Right forelimb (tissue), 1 donor: ENCODE measurements at places on chromosomes 5 and 9.

GRCh38 chr5:78376315-78376714 lies 15.9 kb downstream of the SCAMP1 start:
- no peak for DNase-seq

DNA sequence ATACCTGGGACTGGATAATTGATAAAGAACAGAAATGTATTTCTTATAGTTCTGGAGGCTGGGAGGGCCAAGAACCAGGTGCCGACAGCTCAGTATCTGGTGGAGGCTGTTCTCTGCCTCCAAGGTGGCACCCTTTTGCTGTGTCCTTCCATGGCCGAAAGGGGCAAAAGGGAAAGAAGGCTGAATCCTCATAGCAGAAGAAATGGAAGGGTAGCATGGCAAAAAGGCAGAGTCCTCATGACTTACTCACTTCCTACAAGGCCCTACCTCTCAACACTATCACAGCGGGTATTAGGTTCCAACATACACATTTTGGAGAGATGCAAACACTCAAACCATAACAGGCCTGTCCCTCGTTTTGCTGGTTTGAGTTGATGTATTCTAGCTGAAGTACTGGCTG lies 25.1 kb upstream of the MED10 start:
- DNase-seq, result no peak

GRCh38 chr5:117204926-117205869 lies 630.6 kb upstream of the SEMA6A start:
- no peak for DNase-seq

GRCh38 chr5:68843624-68844364 lies 250.0 kb upstream of the SLC30A5 start:
- DNase-seq, result no peak

- no peak for DNase-seq
Observed at GRCh38 chr5:60437308-60437707, 262.7 kb downstream of the DEPDC1B start.

GRCh38 chr9:70054521-70054920 lies 10.9 kb downstream of the MAMDC2 start:
- DNase-seq, result no peak

DNA sequence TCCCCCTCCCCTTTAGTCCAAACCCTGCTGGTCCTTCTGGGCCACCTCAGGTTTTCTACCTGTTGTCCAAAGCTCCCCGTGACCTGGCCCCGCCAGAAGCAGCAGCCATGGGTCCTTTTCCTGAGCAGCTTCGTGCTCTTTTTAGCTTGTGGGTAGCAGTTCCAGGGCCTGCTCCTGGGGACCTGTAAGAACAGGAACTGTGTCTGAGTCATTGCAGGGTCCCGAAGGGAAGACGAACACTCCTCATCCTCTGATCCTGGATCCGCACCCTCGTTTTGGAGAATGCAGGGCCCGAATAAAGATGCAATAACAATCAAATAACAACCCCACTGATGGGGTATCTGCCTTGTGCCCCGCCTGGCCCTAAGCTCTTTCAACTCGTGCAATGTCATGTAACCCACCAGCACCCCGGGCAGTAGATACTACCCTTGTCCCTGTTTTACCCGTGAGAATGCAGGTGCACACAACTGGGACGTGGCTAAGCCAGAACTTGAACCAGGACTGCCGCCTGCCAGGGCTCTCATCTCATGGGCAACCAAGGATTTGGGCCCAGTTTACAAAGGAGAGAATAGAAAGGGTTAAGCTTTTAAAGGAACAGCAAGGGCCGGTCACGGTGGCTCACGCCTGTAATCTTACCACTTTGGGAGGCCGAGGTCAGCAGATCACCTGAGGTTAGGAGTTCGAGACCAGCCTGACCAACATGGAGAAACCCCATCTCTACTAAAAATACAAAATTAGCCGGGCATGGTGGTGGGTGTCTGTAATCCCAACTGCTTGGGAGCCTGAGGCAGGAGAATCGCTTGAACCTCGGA lies 33.2 kb downstream of the NEK6 start:
- DNase-seq, result no peak

- DNase-seq, result no peak
Observed at GRCh38 chr5:67361932-67362729, 165.5 kb upstream of the CD180 start.

DNA sequence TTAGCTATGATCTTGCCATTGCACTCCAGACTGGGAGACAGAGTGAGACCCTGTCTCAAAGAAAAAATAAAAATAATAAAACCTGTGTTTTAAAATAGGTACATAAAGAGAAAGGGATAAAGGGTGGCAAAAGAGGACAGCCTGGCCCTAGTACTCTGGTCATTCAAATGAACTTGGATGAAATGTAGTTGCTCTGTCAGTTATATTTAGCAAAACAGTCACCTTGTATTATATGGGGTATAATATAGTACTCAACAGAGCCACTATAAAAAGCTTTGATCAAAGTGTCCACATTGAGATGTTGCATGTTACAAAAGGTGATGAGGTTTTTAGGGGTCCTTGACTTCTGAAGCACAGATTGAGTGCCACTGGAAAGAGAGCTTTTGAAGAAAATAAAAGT lies 61.1 kb upstream of the EQTN start:
- DNase-seq, result no peak

DNA sequence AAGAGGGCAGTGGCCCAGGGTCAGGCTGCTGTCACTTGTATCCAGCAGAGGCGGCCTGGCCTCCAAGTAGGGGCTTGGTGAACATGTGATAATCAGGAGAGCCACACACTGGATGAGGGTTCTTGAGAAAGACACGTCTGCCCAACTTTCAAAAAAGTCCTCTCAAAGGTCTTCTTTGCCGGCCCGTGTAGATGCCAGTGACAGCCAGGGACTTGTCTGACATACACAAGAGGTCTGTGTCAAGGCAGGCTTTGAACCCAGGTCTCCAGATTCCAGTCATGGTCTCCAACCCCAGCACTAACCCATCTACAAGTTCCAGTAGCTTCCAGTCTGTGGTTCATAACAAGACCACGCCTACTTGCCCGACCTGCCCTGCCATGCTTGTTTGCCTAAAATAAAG lies 7.9 kb upstream of the AMBP start:
- DNase-seq, result no peak

DNA sequence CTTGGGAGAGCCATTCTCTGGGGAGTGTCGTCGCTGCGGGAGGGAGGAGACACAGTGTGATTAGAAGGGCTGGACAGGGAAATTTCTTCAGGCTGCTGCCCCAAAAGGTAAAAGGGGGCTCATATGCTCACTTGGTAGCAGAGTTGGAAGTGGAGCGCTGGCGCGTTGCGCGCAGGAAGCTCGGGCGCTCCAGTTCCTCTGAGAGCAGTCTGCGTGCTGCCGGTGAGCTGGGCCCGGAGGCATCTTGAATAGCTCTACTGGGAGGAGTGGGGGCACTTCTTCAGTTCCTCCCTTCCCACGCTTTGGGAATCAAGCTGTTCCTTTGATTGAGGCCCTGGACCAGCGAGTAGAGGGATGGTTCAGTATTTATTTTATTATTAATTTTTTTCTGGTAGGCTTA lies 2.7 kb downstream of the RXFP3 start:
- no peak for DNase-seq

- no peak for DNase-seq
Observed at GRCh38 chr9:125626187-125626586, 80.8 kb downstream of the MAPKAP1 start.

- DNase-seq, result no peak
Observed at GRCh38 chr5:131328536-131329285, 64.9 kb downstream of the CDC42SE2 start.

DNA sequence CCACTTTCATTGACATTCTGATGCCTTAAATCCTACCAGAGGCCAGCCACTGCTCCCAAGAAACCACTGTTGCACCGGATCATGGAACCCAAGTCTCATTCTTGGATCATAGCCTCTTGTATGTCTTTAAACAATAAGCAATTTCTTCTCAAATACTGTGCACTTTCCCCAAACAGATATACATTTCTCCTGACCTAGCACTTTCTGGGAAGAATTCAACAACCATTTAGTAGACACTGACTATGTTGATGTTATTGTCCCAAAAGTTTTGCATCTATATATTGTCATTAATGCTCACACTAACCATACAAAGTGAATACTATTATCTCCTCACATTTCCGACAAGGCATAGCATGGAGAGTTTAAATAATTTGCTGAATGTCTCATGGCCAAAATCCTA lies 123.3 kb downstream of the GNAQ start:
- no peak for DNase-seq

DNA sequence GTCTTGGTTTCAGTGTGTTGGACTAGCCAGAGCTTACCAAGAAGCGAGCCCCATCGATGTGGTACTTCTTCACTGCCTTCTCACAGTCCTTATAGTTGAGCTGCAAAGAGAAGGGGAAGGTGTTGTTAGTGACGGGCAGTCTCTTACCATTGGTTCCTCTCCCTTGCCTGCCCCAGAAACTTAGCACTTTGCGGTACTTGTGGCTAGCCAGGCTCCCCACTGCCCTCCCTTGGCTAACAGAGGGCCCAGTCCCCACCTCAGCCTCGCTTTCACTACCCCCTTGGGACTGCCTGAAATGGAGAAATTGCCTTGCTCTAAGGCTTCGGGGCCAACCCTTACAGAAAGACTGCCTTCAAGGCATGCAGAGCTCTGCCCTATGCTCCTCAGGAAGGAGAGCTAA lies 4.3 kb downstream of the LCP2 start:
- DNase-seq, result no peak

GRCh38 chr5:169764018-169764378 lies 126.9 kb downstream of the DOCK2 start:
- no peak for DNase-seq

DNA sequence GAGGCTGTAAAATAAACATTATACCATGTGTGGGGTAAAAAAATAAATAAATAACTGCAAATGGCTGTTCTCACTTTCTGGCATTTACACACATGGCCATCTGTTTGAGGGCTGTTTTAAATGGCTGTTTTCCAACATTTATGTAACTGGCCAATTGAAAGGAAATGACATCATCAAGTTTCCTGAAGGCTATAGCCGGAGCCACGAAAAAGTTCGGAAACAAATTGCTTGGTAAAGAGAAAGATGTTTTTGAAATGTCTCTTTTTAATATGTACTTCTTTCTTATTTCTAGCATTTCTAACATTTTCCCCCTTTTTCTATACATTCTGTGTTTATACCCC lies 95.4 kb upstream of the DAB2 start:
- DNase-seq, result no peak

DNA sequence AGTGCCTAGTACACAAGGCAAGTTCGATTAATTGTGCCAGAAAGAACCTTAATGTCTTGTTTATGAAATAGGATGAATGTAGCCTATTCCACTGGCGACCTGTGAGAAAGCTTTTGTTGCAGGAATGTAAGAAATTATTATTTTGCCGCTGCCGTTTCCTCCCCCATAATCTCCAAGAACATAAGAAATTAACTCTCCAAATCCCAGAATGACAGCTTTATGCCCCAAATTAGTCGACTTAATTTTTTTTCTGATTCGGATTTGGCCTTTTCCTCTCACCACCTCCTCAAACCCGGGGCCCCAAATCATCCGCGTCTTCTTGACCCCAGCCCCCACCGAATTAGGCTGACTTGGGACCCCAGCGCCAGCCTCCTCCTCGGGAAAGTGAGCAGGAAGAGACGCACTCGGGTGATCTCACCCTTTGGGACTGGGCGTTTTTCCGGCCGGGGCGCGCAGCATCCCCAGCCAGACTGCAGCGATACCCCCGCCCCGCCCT lies 682 bp upstream of the SPTAN1 start:
- no peak for DNase-seq

DNA sequence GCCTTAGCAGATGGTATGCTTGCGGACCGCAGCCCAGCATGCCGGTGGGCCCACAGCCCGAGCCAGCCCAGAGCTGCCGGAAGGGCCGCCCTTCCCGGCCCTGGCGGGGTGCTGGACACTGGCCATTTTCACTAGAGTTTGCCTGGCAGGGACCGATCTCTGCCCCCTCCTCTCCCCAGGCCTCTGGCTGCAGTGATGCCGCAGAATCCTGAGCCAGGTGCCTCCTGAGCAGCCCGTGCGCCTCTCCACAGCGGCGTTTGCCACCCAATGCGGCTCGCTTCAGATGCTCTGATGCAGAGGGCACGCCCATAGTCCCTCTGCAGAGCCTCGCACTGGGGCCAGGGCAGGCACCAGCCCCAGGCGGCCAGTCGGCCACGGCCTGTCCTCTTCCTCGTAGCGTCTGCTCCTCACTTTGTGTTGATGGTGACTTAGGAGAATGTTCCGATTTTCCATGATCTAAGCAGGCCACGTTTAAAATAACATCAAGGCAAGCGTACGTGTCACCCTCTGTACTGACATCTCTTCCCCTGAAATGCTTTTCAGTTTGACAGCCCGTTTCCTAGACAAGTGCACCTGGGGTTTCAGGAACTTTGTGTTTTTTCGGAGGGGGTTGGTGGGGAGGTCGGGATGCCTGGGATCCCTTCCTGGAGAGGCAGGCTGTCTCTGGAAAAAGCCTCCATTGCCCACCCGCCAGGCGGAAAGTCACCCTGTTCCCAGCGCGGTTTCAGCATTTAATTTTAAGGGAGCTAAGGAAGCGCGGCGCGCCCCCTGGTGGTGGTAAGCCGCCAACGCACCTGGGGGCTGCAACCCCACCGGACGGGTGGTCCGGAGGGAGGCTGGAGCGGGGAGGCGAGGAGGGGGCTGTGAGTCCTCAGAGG lies 29.8 kb upstream of the HMCN2 start:
- DNase-seq, result peak; percentile 86

GRCh38 chr9:128626181-128626580 lies 30.5 kb downstream of the DYNC2I2 start:
- DNase-seq, result no peak

DNA sequence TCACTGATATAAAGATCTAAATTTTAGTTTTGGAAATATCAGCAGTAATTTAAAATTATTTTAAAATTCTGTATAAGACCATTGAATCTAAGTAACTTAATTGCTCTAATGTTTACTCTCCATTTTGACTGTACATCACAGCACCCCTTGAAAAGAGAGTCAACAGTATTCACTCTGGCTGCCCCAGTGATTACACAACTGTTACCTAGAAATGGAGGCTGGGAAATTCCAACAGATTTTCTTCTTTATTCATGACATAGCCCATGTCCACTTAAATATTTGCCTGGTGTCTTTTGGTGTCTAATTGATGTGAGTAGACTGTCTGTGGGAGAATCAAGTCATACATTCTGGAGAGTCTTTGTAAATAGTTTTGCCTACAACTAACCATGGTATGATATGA lies 301.8 kb upstream of the CDH6 start:
- DNase-seq, result no peak

- no peak for DNase-seq
Observed at GRCh38 chr9:135262248-135262647, 174.8 kb downstream of the OLFM1 start.

- no peak for DNase-seq
Observed at GRCh38 chr5:176726746-176727527, 79.7 kb downstream of the TSPAN17 start.

DNA sequence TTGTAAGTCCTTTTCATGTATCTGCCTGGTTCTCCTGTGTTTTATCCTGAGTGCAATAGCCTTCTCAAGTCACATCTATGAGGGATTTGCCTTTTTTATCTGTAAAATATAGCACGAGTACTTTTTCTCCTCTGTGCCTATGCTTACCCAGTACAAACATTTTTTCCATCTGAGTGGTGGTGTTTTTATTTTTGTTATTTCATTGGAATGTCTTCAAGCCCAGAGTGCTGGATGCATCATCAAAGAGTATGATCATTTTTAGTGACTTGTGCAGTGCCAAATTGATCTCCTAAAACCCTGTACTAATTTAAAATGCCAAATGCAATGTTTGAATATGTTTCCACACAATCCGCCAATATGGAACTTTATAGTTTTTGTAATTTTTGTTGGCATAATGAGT lies 86.1 kb downstream of the TLE4 start:
- DNase-seq, result no peak
